ENCODE measurements at places on chromosomes 3 and 15.
A peak's percentile ranks its signal among the peaks of the same experiment; 100 is the strongest.

- peak; percentile 54 for DNase-seq
These were observed at the start of gene STRA6 for GRCh38 chr15:74202452-74203401. TSS of gene STRA6 (minus strand) at chr15:74202787. CDS start at chr15:74202267, 520 bp downstream.

DNA sequence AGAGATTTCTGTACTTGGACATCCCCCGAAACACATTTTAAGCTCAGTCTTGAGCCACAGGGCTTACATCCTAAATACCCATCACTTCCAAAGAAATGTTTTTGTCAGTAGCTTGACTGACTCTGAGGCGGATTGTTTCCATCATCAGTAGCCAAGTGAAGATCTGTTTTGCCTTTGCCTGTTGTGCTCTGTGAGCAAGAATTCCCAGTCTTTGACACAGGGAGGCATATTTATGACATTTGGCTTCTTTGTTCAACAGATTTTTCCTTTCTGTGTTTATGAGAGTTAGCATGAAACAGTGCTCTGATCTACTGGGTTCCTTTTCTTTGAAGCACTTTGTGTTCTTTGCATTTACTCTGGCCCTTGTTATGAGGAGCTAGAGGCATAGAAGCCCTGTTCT, 132.1 kb upstream of the CDIN1 start:
- no peak for DNase-seq

GRCh38 chr3:89059211-89059925, 48.1 kb upstream of the EPHA3 start:
- DNase-seq = no peak

DNA sequence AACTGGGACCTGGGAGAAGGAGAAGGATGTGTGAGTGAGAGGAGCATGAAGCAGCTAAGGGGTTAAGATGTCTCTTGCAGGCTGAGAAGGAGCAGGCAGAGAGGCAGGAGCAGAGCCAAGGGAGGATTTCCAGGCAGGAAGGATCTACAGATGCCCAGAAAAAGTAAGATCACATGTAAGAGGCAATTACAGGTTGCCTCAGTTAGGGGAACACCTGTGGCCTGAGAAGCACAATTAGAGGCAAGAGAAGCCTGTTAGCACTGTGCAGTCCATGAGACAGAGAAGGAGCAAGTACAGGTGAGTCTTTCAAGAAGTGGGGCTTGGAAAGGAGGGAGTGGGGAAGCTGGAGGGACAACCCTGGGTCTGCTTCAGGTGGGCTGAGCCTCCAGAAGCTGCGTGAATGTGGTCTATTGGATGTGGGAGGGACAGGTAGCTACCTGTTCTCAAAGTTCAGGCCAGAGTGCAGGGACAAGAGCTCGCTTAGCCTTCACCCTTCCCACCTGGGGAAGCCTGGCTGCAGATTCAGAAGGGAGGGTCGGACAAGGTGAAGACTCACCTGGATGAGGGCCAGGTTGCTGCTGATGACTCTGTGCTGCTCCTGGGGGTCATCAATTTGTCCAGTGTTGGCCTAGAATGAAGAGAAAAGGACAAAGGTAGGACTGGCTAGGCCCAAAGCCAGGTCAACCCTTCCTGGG, 50.7 kb downstream of the SLC41A3 start:
- DNase-seq = no peak

- DNase-seq = no peak
These were observed 95.2 kb upstream of the UBE2E1 start for GRCh38 chr3:23710555-23710954.

GRCh38 chr3:31729573-31729972, 196.8 kb downstream of the STT3B start:
- DNase-seq = peak; percentile 46

DNA sequence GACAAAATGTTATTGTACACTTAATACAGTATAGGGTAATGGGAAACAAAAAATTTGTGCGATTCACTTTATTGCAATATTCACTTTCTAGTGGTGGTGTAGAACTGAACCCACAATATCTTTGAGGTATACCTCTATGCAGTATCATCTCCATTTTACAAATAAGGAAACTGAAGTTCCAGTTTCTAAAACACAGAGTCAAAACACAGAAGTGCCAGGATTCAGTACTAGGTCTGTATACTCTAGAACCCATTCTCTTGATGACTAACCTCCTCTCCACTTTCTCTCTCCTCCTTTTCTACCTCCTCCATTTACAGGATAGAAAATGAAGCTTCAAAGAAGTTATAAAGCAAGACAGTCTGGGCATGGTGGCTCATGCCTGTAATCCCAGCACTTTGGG, 62.2 kb downstream of the MB21D2 start:
- DNase-seq = no peak

Measured in A172 (cell line).